ENCODE measurements at places on chromosomes 7 and 10. TPM values are rescaled to one million over a fixed set of nuclear protein-coding genes. Genes with fewer than 3 reads are reported as not detected.

The ADARB2 gene
- total RNA-seq, result not detected

DNA sequence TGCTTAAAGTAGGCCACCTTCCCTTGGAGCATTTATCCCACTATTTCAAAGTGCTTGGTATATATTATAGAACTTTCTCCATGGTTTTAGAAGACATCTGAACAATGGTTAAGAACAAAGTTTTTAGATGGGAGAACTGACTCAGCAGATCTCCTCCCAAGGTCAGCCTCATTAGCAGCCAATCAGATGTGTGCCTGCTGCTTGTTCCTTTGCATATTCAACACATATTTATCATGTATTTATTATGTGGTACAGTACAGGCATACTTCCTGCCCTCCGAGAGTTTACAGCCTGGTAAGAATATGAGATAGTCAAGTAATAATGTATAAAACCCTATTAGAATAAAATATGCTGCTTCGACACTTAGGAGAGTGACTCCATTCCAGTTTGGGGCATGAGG lies 120.1 kb upstream of the NRP1 start:
- DNase-seq, result no peak

DNA sequence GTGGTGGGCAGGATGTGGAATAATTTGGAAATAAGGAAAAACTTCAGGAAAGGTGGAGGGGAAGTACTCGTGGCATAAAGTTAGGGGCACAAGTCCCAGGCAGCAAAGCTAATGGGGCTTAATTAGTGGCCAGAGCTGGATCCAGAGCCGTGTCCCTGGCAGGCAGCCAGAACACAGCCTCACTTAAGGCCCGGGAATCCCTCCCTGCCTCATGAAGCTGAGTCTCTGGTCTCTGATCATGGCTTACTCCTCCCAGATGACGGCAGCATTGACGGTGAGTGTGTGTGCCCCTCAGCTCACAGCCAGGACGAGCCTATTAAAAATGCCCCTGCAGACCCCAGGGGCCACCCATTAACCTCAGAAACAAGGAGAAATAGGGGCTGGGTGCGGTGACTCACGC lies 48.2 kb upstream of the NPTX2 start:
- DNase-seq, result no peak

The NEUROG3 gene
- total RNA-seq, result not detected

The NKX6-2 gene
- not detected for total RNA-seq

DNA sequence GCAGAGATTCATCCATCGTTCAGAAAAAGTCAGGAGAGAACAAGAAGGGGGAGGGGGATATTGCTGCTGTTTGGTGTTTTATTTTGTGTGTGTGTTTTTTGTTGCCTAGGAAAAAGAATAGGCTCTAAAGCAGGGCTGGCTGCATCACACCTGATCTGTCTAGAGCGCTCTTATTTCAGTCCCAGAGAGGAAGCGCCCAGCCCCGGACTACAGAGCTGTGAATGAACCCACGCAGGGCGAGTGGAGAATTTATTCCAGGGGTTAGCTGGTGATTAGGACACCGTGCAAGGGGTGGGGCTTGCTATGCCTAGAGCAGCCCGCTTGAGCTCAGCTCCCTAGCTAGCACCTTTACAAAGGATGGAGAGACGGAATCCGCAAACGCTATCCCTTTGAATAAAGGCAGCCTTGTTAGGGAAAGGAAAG lies 621 bp upstream of the FAM13C start:
- peak; percentile 19 for DNase-seq

The CRPPA gene
- total RNA-seq, result 0.42 TPM

DNA sequence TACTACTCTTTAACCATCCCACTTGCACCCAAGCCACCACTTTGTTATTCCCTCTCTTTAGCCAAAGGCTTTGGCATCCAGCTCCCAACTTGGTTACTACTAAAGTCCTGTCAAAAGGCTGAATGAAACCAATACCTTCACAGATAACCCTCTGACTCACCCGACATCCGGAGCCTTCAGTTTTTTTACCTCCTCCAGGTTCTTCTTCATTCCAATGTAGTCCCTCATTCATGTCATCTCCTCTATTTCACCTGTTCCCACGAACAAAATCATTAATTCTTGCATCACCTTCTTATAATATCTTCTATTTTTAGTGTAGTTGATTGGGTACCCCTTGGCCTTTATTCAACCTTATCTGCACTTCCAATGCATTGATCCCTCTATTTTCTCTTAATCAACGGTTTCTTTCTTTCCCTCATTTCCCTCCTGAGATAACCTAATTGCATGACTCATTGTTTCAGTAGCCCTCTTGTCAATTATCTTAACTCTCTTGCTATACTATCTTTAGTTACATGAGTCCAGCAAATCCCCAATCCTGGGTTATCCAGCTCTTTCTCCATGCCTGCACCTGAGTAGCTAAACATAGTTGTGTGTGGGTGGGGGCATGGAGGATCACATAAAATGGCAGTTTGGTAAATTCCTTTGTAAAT lies 87.2 kb upstream of the COL1A2 start:
- no peak for DNase-seq

The NRAP gene
- total RNA-seq, result not detected

The C10orf105 gene
- total RNA-seq, result not detected

- no peak for DNase-seq
These were observed 3.6 kb upstream of the SEMA3C start for GRCh38 chr7:80922253-80923049.

GRCh38 chr10:46528675-46529615 lies 27.5 kb downstream of the GPRIN2 start:
- DNase-seq, result no peak

The SPDYE2 gene
- total RNA-seq, result not detected

DNA sequence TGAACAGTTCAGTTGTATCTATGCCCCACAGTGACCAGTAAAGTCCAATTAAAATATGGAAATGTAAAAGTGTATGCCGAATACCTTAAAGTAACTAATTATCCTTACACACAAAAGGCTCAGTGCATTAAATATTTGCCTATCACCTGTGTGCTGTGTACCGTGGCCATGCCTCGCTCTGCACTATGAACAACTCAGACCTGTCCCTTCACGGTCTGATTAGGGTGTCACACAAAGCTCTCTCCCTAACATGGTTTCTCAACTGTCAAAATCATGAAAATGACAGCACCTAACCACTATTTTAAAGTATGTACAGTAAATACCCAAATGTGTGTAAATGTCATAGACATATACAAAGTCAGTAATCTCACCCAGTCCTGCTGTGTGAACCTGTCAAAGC lies 43.1 kb downstream of the STK17A start:
- DNase-seq, result no peak

DNA sequence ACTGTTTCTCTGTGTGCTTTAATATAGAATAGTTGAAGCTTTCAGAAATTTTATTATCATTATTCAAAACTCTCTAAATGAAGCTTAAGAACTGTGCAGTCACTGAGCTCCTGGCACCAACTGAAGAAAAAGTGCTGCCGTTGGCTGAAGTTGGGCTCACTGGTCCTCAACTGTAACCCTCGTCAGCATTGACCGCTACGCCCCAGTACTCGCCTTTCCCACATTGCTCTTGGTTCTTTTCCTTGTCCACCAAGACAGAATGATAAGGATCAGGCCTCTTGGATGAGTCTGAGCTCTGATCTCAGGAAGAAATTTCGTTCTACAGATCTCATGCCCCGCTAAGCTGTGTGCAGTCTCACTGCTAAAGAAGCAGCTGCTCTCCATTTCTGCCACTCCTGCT lies 7.9 kb upstream of the TAF3 start:
- DNase-seq, result no peak

- no peak for DNase-seq
These were observed 52.8 kb downstream of the HHEX start for GRCh38 chr10:92742331-92743228.

DNA sequence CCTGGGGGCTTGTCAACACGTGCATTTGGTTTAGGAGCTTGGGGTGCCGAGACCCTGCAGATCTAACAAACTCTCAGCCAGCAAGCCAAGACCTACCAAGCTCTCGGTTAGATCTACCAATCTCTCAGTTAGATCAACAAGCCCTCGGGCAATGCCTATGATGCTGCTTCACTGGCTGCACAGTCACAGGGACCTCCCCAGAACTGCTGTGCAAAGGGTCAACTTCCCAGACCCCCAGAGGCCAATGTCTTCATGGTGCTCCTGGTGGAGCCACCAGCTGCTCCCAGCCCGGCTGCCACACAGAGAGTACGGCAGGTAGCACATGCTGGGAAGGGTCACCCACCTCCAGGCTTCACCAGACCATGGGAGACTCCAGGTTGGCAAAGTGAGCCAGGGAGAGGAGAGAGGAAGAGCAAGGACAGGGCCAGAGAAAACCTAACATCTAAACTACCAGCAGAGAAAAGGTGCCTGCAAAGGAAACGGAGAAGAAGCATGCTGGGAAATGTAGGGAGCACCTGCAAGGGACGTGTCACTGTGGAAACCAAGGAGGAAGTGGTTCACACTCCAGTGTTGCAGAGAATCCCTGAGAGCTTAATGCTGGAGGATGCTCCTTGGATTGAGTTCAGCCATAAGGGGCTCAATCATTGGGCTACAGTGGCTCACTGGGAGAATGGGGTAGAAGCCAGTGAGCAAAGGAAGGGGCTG lies 51.5 kb upstream of the GDF10 start:
- no peak for DNase-seq

- no peak for DNase-seq
These were observed 9.1 kb downstream of the TSPAN14 start for GRCh38 chr10:80462981-80463741.

DNA sequence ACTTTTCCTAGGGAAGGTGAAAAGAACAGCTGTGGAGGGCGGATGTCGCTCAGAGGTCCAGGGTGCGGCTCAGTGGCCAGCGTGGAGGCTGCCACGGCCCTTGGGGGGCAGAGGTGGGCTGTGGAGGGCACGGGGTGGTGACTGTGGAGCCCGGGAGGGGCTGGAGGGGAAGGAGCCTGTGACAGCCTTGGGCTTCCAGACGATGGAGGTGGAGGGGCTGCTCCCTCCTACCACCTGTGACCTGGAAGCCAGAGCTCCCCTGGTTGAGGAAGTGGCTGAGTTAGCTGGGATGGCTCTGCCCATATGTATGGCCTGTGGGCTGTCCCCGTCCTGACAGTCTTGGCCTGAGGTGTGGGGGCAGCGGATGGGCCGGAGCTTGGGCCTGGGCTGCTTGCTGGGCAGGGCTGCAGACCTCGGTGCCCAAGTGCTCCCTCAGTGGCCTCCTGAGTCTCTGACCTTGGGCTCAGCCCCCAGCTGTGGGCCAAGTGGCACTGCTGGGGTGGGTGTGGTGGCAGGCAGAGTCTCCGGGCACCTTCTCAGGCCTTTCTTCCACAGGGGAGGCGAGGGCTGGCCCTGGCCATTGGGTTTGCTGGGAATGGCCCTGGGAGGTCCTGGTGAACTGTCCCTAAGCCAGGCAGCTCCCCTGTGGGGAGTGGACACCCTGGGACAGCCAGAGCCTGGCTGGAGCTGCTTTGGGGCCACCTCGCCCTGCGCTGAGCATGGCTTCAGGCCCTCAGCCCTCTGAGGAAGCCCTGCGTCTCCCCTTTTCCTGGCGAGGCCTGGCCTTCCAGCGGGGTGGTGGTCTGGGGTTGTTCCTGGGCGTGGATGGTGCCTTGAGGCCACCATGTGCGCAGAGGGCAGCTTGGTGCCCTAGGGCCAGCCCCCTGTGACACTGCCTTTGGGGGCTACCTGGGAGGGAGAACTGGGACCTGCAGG lies 3.9 kb downstream of the BRI3 start:
- no peak for DNase-seq

DNA sequence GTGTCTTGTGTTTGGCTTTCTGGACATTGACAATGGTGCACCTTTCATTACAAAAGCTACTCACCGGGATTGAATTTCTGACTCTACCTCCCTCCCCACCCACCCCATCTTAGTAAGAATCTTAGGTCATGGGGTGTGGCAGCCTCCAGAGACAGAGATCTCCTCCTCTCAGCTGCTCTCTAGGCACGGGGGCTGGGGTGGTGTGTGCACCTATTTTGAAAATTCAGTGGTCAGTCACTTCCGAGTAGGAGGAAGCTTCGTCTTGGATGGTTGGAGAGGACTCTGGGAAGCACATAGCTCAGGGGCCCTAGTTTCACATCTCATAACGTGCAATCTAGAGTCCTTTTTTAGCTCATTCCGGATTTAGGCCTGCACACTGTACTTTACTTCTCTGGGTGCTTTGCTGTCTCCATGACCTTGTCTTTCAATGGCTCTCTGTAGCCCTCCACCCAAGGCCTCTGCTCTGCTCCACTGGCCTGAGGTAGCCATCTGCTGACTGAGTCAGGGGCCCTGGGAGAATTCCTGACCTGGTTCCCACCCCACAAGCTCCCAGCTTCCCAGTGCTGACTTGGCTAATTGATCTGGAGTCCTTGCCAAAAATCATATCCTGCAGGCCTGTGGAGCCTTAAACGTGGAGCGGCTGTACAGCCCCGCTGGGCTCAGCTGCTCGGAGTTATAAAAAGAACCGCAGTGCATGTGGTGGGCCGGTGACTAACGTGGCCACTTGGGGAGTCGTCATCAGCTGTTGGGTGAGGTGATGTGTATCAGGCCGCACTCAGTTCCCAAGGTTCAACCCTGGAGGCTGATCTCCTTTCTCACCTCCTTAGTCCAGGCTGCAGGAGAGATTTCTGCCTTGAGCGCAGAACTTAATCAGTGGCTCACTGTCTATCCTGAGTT lies 19.3 kb upstream of the ADAMTS14 start:
- peak; percentile 97 for DNase-seq

GRCh38 chr10:129833468-129833950 lies 130.6 kb downstream of the EBF3 start:
- no peak for DNase-seq

GRCh38 chr10:101444058-101444898 lies 90.3 kb downstream of the BTRC start:
- DNase-seq, result no peak

The GHRHR gene
- not detected for total RNA-seq

GRCh38 chr10:72935361-72935760 lies 19.2 kb downstream of the PLA2G12B start:
- peak; percentile 34 for DNase-seq

The SPDYE1 gene
- total RNA-seq, result not detected

DNA sequence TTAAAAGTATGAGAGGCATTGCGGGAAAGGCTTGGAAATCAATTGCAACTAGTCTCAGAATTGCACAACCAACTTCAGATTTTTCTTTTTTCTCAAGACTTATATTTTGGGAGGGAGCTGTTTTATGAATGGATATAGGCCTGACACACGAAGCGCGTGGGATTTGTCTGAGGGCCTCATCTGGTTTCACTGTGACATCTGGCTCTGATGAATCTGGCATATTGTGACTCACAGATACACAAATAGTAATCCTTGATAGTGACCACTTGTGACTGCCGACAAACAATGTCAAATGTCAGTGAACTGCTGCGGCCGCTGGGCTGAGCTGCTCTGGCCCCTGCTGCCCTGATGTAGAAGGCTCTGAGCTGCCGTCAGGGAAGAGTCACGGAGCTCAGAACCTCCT lies 655.1 kb downstream of the INHBA start:
- DNase-seq, result no peak

- DNase-seq, result no peak
These were observed 64.2 kb downstream of the AVL9 start for GRCh38 chr7:32559480-32559879.

DNA sequence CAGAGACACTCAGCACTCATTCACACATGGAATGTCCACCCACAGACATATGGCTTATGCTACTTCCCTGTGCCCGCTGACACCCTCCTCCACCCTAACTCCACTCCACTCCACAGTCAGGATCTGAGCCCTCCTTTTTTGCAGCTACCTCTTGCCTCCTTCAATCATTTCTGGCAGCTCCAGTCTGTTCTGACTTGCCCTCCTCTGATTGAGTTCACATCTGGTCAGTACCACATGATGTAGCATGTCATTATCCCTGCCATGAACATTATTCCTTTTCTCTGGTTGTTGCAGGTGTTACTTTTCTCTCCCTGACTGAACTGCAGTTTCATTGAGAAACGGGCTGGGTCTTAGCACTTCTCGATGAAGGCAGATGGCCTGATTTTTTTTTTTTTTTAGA lies 130.1 kb upstream of the EGR2 start:
- no peak for DNase-seq

GRCh38 chr7:87154569-87154968 lies 2.3 kb downstream of the DMTF1 start:
- DNase-seq, result no peak

Measured in MG63 (cell line).